ENCODE measurements at places on chromosomes 1 and 21. TPM values are rescaled to one million over a fixed set of nuclear protein-coding genes. Genes with fewer than 3 reads are reported as not detected.
A peak's percentile ranks its signal among the peaks of the same experiment; 100 is the strongest.

The UBL4B gene
- not detected for total RNA-seq

- no peak overlapping the region for H3K4me3 ChIP-seq
- H3K36me3 ChIP-seq = no peaks in the 10 kb centered on the region
- H3K27ac ChIP-seq = no peak overlapping the region
- DNase-seq = no peak
These were observed 5.6 kb downstream of the SLC5A9 start for GRCh38 chr1:48228156-48228555.

GRCh38 chr1:181383695-181384094 is 99.6 kb upstream of the CACNA1E start:
- no peaks in the 10 kb centered on the region for H3K27me3 ChIP-seq
- H3K36me3 ChIP-seq = no peaks in the 10 kb centered on the region
- H3K4me1 ChIP-seq = no peaks in the 10 kb centered on the region
- no peak overlapping the region for H3K27ac ChIP-seq

DNA sequence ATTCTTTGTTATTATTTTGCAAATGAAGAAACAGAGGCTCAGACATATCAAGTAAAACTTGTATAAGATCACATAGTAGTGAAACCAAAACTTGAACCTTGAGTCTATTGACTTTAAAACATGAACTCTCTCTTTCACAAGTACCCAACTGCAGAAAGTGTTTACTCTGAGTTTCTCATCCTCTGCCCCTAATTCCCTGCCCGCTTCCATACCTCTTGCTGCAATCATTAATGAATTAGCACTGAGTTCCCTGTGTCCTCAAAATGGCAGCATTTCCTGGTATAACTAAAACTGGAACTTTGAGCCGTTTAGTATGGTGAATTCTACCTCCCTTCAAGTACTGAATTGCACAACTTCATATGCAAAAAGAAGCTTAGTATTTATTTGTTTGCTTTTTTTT is 147.7 kb upstream of the DNAH14 start:
- H3K36me3 ChIP-seq = no peaks in the 10 kb centered on the region
- DNase-seq = no peak
- H3K4me3 ChIP-seq = no peak overlapping the region
- H3K27ac ChIP-seq = no peak overlapping the region

The HSD11B1 gene
- 16.9 TPM for total RNA-seq

The CLDN17 gene
- total RNA-seq = not detected

The AUNIP gene
- total RNA-seq = not detected

The HSD3B1 gene
- total RNA-seq = not detected

The KRTAP19-3 gene
- total RNA-seq = not detected

GRCh38 chr1:218371927-218372672 is 27.0 kb downstream of the TGFB2 start:
- no peaks in the 10 kb centered on the region for H3K27me3 ChIP-seq
- peak overlapping the region; percentile 44 for H3K27ac ChIP-seq
- no peak overlapping the region for H3K4me3 ChIP-seq
- no peaks in the 10 kb centered on the region for H3K36me3 ChIP-seq

GRCh38 chr1:236848274-236848923 is 53.3 kb downstream of the MTR start:
- H3K4me1 ChIP-seq = peaks cover 7% of the 10 kb centered on the region
- no peak overlapping the region for H3K27ac ChIP-seq
- H3K4me3 ChIP-seq = no peak overlapping the region
- peaks cover 45% of the 10 kb centered on the region for H3K36me3 ChIP-seq

The TGFBR3 gene
- total RNA-seq = 55.9 TPM

GRCh38 chr1:38785285-38786039 is 74.1 kb downstream of the RRAGC start:
- no peak overlapping the region for H3K27ac ChIP-seq
- peaks cover 69% of the 10 kb centered on the region for H3K27me3 ChIP-seq
- no peak for DNase-seq
- no peaks in the 10 kb centered on the region for H3K4me1 ChIP-seq

DNA sequence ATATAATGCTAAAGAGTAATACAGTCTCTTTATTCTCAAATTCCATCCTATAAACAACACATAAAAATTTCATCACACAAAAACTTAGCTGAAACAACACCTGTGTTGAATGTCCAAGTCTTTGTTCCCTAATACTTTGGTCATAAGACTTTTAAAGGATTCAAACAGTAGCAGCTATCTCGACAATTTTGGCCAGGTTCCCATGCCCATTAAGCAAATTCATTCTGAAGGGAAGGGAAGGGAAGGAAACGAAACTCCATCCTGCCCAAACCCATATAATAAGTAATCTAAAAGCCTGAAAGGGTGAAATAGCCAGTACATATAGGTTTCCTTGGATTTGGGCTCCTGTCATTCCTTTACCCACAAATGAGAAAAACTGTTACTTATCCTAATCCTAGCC is 7.5 kb downstream of the IVNS1ABP start:
- no peak for DNase-seq
- H3K27me3 ChIP-seq = no peaks in the 10 kb centered on the region
- H3K36me3 ChIP-seq = peaks cover 64% of the 10 kb centered on the region
- no peak overlapping the region for H3K27ac ChIP-seq
- peaks cover 29% of the 10 kb centered on the region for H3K4me1 ChIP-seq
- H3K4me3 ChIP-seq = no peak overlapping the region

The KIF26B gene
- 3.4 TPM for total RNA-seq

DNA sequence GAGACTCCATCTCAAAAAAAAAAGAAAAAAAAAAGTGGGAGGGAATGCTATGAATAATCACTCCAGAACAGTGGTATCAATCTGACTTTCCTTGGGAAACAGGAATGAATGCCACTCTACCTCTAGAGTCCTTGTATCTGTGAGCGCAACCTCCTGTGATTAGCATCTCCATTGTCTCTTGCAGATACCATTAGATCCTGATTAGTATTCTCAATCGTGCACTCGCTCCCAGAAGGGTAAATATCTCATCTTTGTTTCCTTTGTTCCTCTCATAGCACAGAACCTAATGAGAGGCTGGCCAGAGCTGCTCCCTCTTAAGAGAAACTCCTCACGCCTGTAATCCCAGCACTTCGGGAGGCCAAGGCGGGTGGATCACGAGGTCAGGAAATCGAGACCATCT is 184.4 kb upstream of the KCNK2 start:
- no peaks in the 10 kb centered on the region for H3K27me3 ChIP-seq
- H3K36me3 ChIP-seq = no peaks in the 10 kb centered on the region
- no peak overlapping the region for H3K4me3 ChIP-seq
- H3K27ac ChIP-seq = no peak overlapping the region
- H3K4me1 ChIP-seq = no peaks in the 10 kb centered on the region

- peaks cover 81% of the 10 kb centered on the region for H3K36me3 ChIP-seq
- H3K4me3 ChIP-seq = no peak overlapping the region
- no peaks in the 10 kb centered on the region for H3K27me3 ChIP-seq
- no peak overlapping the region for H3K27ac ChIP-seq
These were observed 25.2 kb downstream of the CHD1L start for GRCh38 chr1:147267711-147268110.

- no peaks in the 10 kb centered on the region for H3K27me3 ChIP-seq
- H3K4me3 ChIP-seq = no peak overlapping the region
- DNase-seq = no peak
- peaks cover 31% of the 10 kb centered on the region for H3K36me3 ChIP-seq
These were observed 53.4 kb downstream of the MPZL1 start for GRCh38 chr1:167775178-167775577.

The IRF6 gene
- total RNA-seq = 17.9 TPM

The HMCN1 gene
- 45.4 TPM for total RNA-seq

The GBP7 gene
- total RNA-seq = 0.32 TPM

DNA sequence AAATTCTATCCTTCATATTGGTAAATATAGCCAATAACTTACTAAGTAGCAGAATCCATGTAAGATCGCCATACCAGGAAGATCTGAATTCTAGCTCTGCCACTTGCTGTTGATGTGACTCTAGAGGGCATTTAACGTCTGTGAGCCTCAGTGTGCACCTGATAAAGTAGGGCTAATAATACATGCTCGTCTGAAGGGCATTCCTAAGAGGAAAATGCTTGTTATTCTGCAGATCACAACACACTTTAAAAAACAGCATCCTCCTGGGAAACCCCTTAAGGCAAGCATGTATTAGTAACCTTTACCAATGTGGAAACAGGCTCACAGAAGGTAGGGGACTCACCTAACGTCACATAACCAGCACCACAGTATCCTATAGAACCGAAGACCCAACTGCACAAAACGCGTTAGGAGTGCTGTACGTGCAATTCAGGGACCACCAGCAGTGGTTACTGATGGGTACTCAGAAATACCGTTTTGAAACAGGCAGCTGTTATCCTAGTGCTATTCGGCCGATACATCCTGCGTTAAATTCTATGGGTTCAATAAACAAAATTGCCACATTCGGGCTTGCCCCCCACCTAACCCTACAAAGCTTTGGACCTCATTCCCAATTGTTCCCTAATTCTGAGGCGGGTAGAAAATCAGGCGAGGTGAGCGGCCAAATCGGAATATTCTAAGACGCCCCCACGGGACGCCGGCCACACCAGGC is 758 bp downstream of the DEPDC1 start:
- no peak overlapping the region for H3K27ac ChIP-seq
- DNase-seq = no peak
- no peaks in the 10 kb centered on the region for H3K36me3 ChIP-seq
- no peaks in the 10 kb centered on the region for H3K27me3 ChIP-seq

The RIIAD1 gene
- not detected for total RNA-seq

Data from upper lobe of right lung (tissue), 1 donor.